Progenitor cell of endocrine pancreas (in vitro differentiated cells): ENCODE measurements at places on chromosomes 1 and 21.

- no peak for DNase-seq
Measured at GRCh38 chr1:40389871-40390560, 16.5 kb downstream of the SMAP2 start.

- DNase-seq, result no peak
Measured at GRCh38 chr1:65440915-65441314, 20.4 kb downstream of the LEPR start.

DNA sequence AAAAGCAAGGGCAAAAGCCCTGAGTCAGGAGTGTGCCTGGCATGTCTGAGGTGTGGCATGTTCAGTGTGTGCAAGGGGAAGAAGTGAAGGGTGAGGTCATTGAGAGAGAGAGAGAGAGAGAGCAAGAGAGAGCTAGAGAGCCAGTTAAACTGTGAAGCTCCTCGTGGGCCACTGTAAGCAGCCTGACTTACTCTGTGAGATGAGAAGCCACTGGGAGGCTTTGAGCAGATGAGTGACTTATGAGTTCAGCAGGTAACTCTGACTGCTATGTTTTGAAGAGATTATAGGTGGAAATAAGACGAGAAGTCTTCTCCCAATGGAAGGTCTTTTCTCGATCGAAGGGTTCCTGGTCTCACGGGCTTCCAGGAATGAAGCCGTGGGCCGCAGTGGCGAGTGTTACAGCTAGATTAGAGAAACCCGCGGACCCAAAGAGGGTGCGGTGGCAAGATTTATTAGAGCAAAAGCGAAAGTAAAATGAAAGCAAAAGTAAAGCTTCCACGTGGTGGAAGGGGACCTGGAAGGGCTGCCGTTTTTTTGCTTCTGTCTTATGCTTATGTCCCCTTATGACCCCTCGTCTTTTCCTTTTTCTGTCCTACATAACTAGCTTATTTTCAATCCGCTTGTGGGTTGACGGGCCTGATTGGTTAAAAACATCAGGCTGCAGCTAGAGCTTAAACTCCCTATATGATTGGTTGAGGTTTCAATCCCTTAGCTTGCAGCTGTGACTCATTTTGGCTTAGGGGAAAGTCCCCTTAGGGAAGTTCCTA is 323.1 kb upstream of the FAM78B start:
- no peak for DNase-seq

DNA sequence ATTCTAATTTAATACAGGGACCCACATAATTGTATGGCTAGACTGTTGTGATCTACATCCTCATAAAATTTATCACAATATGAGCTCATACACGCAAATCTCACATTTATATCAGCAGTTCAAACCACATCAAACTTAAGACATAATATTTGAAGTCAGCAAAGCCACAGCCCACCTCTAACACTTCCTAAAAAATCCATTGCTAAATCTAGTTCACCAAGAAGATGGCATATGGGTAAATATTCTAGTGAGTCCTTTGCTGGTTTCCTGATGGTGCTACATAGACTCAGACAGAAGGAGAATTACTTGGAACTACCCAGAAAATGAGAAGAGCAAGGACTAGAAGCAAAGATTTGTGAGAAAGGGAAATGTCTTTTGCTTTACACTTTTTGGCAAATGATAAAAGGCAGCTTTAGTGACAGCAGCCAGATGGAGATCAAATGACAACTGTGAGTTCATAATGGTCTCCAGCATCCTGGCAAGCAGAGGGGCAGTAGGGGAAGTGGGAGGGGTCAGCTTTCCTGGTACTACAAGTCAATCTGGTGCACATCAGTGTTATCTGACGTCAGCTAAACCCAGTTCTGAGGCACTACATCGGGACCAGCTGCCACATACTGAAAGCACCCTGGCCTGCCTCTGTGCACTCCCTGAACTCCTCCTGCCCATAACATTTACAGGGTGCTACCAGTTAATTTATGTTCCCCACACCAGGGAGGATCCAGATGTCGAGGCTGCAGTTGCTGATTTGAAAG is 10.6 kb upstream of the GADD45A start:
- DNase-seq, result no peak

DNA sequence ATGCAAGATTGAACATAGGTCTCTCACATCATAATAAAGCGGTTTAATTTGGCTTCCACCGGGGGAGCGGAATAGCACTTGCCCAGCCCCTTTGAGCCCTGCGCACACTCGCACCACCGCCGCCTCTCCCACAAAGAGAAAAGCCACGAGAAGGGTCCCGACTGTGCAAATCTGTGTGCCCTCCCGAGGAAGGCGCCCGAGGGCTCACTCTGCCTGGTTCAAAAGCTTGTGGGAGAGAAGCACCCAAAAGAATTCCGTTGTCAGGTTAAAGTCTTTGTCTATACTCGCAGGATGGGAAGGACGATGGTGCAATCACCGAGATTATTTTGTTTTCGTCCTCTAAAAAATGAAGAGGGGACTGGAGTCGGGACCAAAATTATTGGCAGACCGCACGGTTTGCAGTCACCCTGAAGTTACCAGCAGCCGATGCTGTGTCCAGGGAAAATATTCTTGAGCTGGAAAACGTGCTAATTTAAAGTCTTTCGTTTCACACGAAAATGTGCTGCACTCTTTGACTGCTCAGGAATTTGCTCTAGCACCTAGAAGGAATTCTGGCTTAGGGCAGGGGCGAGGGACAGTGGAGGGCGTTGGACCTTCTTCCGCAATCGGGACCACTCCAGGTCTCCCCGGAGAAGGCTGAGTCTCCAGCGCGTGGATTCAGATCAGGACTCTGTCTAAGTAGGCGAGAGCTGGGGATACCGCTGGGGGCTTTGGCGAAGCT is 6.6 kb upstream of the SIM2 start:
- DNase-seq, result no peak

- DNase-seq, result no peak
Measured at GRCh38 chr1:65514041-65514440, 93.6 kb downstream of the LEPR start.

- DNase-seq, result no peak
Measured at GRCh38 chr1:117098287-117098890, 23.2 kb downstream of the TRIM45 start.

DNA sequence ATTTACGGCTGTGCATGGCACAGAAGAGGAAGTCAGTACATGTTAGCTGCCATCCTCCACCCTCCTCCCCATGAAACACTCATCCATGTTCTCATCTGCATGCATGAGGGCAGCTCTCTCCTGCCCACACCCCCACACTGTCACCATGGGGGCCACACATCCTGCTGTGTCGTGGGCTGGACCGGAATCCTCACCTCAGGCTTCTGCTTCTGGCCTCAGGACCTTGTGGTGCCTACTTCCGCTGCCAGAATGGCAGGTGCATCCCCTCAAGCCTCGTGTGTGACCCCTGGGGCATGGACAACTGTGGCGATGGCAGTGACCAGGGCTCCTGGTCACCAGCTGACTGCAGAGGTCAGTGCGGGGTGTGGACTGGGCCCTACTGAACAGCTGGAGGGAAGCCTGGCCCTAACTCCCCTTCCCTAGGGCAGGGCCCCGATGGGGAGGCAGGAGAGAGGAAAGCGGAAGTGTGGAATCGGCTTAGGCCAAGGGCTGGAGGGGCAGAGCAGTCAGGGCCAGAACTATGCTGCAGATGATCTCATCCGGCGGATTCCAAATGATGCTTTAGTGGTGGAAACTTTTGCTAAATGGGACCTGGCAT is 3.8 kb downstream of the LDLRAD2 start:
- DNase-seq, result no peak

GRCh38 chr1:115641762-115642167 is at the start of gene VANGL1:
Gene VANGL1, plus strand, starts transcription at chr1:115641970. Its CDS starts 9,444 bp downstream, at chr1:115651414.
- peak; percentile 66 for DNase-seq

GRCh38 chr21:33374450-33375096 is 28.6 kb upstream of the IFNGR2 start:
- no peak for DNase-seq

DNA sequence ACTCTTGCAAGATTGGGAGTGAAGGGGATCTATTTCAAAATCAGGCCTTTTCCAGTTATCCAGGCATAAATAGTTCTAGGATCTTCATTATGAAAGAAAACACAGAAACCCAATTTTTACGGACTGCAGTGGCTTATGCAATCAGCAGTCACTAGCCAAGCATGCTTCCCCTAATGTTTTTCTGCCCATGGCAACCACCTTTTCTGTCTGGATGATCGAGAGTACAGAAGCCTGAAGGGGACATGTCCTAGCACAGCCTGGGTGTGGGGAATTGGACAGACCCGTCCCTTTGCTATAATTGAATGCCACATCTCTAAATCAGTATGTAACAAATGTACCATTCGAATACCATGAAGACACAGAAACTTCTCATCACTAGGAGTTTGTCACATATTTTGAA is 29.8 kb upstream of the NCAM2 start:
- DNase-seq, result no peak

GRCh38 chr21:25858325-25858724 is 123.6 kb downstream of the GABPA start:
- DNase-seq, result no peak

DNA sequence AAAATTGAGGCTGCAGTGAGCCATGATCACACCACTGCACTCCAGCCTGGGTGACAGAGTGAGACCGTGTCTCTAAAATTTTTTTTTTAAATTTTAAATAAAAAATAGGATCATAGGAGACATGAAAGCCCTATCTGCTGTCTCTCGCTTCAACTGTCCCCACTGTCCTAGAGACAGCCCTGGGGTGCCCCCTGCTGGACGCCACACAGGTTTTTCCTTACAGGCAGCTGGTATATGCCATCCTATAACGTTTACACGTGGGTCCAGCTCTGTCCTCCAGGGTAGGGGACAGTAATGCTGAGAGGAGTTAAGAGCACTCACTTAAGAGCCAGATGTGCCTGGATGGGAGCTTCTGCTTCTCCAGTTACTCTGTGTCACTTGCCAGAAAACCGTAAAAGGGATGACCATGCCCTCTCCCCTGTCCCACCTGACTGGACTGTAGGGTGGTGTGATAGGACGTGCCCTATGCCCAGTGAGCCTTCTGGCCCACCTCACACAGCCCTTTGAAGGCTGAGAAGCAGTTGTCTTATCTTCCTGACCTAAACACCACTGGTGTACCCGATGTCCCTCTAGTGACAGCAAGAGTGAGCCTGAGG is 8.5 kb downstream of the FBXO2 start:
- peak; percentile 64 for DNase-seq

DNA sequence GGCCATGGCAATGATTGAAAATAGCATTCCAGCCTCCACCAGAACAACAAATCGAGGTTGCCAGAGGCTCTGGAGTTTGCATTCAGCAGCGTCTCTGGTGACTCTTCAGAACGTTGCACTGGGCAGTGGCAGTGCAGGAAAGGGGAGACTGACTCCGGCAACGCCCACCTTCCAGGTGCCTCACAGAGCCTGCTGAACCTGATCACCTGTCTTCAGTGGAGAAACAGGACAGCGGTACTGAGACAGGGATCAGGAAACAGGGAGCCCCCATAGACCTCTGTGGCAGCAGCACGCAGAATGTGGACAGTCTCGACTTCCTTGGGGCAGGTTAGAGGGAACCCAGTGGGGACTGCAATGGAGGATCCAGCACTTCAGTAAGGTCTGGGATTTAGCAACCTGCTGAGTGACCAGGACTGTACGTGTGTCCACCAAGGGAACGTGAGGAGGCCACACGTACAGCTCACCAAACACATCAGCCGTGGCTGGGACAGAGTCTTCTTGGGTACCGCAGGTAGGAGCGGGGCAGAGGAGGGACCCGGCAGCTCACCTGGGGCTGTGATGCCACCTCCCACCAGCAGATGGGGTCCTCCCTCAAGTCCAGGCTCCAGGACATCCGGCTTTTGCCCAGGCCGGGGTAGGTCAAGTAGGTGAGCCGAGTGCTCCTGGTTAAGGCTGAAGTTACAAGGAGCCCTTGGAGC is 128.6 kb downstream of the PRDM2 start:
- peak; percentile 53 for DNase-seq

GRCh38 chr1:154352581-154353459 is 27.5 kb downstream of the ATP8B2 start:
- DNase-seq, result peak; percentile 37

DNA sequence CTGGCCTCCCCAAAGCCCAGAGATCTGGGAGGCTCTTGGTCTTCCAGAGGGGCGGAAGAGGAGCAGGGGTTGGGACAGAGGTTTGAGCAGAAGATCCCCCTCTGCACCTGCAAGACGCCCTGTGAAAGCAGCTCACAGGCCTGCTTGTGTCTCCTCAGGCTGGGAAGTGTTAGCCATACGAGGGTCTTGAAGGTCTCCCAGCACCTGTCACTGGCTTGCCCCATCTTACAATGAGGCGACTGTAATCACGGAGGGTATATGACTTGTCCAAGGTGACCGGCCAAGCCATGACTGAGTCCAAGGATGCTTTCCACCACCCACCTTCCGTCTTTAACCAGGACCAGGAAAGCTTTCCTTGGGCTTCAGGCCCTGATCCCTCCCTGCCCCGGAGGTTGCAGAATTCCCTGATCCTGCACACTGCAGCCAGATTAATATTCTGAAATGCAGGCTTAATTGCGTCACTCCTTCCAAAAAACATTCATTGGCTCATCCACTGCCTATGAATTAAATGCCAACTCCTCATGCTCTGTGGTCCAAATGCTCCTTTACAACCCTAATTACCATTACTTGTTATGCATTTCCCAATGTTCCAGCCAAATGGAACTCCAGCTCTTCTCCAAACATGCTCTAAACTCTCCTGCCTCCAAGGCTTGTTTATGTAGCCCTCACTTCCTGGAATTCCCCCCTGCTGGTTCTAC is 64.0 kb downstream of the DDX20 start:
- DNase-seq, result no peak

DNA sequence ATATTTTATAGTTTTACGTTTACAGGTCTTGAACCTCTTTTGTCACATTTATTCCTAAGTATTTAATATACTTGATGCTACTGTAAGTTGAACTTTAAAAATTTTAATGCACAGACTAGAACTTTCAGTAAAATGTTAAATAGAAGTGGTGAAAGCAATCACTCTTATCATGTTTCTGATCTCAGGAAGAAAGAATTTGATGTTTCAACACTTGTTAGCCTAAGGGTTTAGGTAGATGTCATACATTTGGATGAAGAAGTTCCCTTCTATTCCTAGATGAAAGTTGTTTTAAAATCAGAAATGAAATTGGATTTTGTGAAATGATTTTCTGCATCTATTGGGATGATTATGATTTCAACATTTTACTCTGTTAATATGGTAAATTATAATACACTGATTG is 63.6 kb upstream of the TTLL7 start:
- no peak for DNase-seq

DNA sequence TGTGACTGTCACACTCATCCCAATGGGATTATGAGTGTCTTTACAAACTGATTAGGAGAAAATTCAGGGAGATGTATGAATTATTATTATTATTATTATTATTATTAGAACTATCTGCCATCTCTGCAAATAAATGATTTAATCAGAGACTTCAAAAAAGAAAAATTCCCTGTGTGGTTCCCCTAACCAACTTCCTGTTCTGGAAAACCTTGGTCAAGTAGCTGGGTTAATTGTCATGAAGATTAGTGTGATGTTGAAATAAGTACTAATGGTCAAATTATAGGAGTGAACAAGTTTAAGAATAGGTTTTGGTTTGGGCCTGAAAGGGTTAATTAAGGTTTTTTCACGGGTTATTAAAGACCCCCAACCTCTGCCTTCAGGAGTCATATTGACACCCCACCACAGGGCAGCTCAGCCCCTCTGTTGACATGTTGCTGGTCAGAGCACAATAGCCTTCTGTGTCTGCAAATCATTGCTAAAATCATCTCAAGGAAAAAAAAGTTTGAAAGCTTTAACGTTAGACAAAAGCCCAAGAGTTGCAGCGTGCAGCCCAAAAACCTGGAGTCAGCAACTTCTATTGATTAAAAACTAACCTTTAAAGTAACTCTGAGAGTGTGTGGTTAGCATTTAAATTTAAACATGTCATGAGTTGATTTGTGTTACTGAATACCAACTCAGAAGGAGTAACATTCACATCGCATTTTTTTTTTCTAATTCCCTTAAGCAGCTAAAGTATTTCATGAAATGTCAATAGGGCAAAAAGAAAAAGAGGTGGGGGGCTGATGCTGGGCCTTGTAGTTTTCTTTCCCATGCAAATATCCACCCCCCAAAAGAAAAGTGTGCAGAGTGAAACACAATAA is 272.5 kb downstream of the TM2D1 start:
- DNase-seq, result no peak
